CD14-positive monocyte (primary cell): ENCODE measurements at places on chromosomes 6 and 20.

DNA sequence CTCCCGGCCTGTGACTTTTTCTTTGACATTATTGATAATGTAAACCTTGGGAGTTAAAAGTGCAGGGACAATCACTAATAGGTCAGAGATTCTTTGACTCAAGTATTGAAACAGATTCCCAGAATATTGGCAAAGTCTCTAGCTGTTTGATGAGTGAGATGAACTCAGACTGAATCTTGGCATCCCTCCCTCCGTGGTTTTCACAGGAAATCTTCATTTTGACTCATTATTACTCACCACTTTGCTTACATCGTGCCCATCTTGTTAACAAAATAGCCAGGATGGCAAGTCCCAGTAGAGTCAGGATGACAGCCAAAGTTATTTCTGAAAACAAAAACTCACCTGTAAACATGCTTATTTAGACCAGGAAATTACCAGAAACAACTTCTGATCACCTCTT lies 2.0 kb downstream of the TSBP1 start:
- DNase-seq, result no peak

DNA sequence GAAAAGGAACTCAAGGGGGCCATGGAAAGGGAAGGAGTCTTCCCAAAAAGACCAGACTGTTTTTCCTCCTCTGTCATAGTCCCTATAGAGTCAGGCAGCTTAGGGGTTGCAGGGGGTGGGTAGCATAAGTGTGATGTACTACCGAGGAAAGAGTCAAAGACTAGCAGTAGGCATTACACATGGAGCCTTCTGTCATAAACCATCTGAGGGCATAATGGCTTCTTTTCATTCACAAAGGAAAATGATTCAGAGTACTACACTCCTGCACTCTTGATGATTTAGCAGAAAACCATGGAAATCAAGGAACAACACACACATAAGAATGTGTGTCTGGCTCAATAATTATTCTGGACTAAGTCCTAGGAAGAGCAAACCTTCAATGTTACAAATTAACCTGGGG lies 14.9 kb downstream of the PLN start:
- DNase-seq, result no peak

DNA sequence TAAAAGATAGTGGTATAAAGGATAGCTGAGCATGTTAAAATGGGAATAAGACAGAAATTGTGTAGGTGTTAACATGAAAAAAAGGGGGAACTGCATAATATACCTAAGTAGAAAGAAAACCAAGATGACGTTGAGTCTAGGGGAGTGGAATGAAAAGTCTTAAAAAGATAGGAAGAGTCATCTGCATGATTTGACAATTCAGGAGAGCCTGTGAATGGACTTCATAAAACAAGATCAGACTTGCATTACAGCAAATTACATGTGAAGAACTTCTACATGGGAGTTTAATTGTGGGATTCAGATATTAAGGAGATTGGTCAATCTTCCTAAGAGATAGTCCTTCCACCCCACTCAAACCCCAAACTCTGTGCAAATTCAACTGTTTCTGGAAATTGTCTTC lies 85.5 kb downstream of the WASF1 start:
- no peak for DNase-seq

DNA sequence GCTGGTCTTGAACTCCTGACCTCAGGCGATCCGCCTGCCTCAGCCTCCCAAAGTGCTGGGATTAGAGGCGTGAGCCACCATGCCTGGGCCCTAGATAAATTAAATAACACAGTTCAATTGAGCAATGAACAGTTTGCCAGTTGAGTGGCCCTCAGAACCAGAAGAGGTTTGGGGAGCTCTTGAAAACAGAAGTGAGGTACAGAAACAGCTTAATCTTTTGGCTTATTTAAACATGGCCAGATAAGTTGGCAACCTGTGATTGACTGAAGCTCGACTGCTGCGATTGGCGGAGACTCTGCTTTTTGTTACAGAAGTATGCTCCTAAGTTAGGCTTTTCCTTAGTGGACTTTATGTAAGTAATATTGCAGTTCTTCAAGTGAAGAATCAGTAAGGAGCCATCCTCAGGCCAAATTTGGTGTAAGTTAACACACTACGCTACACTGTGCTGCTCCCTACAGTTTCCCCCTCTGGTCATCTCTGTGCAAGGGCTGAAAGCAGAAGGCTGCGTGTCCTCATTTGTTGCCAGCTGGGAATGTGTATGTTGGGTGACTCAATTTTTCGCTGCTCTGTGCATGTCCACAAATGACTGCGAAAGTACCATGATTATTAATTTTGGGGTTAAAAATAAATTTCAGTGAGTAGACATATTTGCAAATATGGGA lies 9.8 kb downstream of the XRN2 start:
- DNase-seq, result no peak

DNA sequence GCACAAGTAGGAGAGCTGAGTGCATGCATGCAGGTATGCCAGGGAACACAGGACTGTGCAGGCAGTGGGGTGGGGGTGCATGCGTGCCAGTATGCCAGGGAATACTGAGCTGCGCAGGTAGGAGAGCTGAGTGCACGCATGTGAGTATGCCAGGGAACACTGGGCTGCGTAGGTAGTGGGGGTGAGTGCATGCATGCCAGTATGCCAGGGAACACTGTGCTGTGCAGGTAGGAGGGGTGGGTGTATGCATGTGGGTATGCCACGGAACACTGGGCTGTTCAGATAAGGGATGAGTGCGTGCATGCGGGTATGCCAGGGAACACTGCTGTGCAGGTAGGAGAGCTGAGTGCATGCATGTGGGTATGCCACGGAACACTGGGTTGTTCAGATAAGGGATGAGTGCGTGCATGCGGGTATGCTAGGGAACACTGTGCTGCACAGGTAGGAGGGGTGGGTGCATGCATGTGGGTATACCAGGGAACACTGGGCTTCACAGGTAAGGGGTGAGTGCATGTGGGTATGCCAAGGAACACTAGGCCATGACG lies 77.4 kb downstream of the LRFN2 start:
- DNase-seq, result no peak

GRCh38 chr6:149264629-149265028 lies 52.9 kb upstream of the TAB2 start:
- no peak for DNase-seq

DNA sequence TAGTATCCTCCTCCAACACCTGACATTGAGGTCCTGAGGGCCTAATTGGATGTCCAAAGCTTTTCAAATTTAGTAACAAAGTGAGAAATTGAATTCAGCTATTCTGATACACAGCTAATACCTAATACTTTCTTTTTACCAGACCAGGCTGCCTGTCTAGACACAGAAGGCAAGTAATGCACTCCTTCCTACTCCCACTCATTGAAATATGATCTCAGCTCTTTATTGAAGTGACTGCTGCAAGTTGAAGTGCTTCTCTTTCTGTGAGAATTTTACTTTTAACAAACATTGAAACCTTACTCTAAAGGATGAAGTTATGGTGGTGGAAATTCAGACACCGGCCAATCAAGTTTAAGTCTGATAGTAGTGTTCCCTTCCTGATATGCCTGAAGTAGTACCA lies 90.8 kb upstream of the OGFRL1 start:
- no peak for DNase-seq

GRCh38 chr20:62045529-62046285 lies 20.0 kb downstream of the TAF4 start:
- no peak for DNase-seq

DNA sequence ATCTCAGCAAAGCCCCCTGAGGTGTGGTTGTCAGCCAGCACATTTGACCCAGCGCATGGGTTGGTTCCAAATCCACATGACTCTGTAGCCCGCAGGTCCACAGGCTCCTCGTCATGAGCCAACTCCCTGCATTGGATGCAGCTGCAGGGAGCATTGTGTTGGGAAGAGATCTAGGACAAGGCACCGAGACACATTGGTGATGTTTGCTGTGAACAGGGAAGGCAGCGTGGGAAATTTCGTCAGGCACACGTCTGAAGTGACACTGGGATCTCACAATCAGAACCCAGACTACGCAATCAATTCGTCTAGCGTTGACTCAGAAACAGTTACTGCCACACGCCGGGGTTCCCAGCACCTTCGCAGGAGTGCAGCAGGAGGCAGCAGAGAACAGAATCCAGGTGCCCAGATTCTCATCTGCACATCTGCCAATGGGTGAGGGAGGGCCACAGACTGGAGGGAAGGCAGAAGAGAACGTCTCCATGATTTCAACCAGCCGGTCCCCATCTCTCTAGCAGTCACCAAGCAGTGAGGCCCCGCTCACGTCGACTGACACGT lies 177.0 kb downstream of the TTLL2 start:
- no peak for DNase-seq

DNA sequence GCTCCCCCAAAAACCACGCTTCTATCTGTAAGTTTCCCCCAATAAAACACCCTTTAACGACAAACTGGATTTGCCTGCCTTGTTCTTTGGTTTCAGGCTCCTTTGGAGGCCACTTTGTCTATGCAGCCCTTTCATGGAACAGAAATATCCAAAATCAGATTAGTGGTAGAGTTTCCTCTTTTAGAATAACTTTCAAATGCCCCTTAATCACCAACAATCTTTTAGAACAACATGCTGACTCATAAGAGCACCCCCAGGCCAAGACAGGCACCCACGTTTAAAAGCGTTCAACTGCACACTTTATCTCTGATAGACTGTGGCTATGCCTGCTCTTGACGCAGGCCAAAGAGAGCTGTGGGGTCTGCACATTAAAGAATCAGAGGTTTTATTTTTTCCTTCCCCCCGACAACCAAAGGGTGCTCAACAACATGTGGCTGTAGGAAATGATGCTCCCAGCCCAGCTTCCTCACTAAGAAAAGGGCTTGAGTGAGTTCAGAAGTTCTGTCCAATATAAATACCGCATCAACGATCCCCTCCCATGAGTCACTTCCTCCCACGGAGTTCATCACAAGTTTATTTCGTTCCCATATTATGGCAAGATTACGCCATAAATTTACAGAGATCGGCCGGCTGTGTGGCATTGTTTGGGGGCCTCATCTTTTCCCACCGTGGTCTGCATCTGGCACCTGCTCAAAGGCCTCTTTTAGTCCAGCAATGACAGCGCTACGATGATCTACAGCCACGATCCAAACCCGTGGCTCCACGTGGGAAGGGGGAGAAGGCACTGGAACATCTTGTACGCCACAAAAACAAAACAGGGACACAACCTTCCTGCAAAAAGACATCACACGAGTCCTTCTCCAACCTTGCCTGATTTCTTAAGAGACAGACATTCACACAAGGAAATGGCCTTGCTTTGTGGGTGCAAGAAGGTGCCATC lies 88.8 kb upstream of the NFATC2 start:
- DNase-seq, result peak; percentile 91

- no peak for DNase-seq
These were observed 32.9 kb upstream of the PDE10A start for GRCh38 chr6:165695722-165696515.
